ENCODE measurements at places on chromosomes 12 and 14.

- DNase-seq = no peak
Measured at GRCh38 chr14:102589761-102590290, 2.6 kb upstream of the RCOR1 start.

GRCh38 chr14:38255673-38256532, at the start of gene CLEC14A:
Gene CLEC14A (minus strand): TSS chr14:38256093. CDS start chr14:38256022, 71 bp downstream.
- DNase-seq = peak; percentile 22

DNA sequence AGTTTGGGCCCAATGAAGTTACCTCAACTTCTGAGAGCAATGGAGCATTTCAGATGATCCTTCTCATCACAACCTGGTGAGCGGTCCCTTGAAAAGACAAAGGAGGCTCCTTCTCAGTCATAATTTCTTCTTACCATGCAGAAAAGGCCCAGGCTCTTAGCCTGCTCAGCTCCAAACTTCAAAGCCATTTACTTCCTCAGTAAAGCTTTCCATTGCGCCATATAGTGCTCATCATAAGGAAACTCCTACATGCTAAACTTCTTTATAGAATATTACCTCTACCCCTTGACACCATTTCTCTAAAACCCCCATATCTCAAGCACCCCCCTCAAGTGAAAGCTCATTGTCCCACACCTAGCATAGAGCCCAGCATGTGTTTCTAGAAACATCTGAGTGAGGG, 127.1 kb downstream of the GTF2A1 start:
- DNase-seq = no peak

- DNase-seq = peak; percentile 34
Measured at GRCh38 chr12:2064071-2064507, 11.3 kb downstream of the CACNA1C start.

DNA sequence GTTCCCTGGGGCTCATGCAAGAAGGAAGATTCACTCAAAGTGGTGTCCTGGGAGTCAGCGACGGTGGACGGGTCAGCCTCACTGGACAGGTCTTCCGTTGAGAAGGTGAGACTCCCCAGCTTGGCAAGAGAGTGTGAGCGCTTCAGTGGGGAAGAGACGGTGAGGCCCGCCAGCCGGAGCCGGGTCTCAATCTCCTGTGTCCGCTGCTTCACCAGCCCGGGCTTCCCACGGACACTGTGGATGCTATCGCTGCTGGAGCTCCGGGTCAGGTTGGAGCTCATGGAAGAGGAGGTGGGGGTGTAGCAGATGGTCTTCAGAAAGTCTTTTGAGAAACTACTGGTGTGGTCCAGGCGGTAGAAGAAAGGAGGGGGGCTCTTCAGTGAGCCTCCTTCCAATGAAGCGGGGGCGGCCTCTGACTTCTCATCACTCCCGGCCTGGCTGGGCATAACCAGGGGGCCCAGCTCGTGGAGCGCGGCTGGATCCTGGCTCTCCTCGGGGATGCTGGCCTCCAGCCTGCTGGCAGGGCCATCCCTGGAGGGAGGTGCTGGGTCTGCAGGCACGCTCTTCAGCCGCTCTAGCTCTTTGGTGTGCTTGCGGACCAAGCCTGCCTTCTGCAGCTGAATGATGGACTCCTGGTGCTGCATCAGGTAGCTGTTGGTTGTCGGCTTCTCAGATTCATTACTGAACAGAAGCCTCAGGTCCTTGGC, 56.9 kb upstream of the CORO1C start:
- no peak for DNase-seq

Measured in bone marrow (tissue), 2 donors.